Hepatocyte (in vitro differentiated cells): ENCODE measurements at places on chromosomes 11 and 22. TPM values are rescaled to one million over a fixed set of nuclear protein-coding genes. Genes with fewer than 3 reads are reported as not detected.

GRCh38 chr22:44491269-44492035 is 6.6 kb downstream of the RTL6 start:
- no peak overlapping the region for H3K4me3 ChIP-seq
- H3K4me1 ChIP-seq = peaks cover 4% of the 10 kb centered on the region
- no peaks in the 10 kb centered on the region for H3K27me3 ChIP-seq
- H3K27ac ChIP-seq = no peak overlapping the region

DNA sequence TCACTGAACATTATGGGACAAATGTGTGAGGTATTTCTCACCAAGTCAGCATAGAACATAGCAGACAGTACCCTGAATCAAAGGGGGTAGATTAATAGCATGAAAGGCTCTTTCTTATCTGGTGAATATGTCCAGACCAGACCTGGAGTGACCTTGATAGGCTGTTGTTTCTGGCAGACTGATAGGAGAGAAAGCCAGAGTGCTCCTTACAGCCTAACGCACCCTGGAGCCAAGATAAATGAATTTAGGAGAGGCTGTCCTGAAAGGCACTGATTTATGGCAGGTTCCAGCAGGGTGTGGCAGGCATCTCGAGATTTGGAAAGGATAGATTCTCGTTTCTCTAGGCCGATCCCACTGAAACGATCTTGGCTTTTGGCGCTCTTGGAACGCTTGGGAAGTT is 204.6 kb downstream of the DBX1 start:
- H3K27me3 ChIP-seq = no peaks in the 10 kb centered on the region
- H3K27ac ChIP-seq = no peak overlapping the region
- no peak for DNase-seq
- no peak overlapping the region for H3K4me3 ChIP-seq

DNA sequence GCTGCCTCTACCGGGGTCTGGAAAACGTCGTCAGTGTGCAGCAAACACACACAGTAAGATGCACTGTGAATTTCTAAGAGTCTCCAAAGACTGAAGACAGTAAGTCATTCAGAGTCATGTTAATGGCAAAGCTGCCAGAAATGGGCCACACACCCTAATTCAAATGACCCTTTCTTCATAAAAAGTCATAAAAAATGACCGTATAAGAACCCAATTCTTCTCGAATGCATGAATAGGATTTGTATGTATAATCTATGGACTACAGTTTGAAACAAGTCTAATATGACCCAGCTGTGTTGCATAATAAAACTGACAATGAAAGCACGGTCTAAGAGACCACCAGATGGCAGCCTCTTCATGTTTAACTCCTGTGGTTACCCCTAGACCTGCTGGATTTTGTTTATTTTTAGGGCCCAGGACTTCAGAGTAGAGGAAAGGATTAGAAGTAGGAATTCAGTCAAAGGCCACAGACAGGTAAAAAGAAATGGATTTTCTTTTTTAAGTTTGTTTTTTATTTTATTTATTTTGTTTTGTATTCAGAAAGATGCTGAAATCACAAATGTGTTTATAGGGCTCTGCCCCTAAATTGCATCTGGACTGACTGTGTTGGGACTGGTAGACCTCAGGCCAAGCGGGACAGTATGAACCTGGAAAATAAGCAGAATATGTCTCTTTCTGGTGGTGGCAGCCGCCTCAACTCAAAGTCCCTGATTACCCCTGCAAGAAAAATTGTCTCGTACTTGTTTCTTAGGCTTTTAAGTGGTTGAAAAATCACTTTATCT is 32.1 kb upstream of the SLC5A12 start:
- H3K27me3 ChIP-seq = no peaks in the 10 kb centered on the region
- H3K4me3 ChIP-seq = no peak overlapping the region
- peak; percentile 80 for DNase-seq
- no peaks in the 10 kb centered on the region for H3K4me1 ChIP-seq

- no peaks in the 10 kb centered on the region for H3K4me1 ChIP-seq
- no peak overlapping the region for H3K4me3 ChIP-seq
- no peaks in the 10 kb centered on the region for H3K27me3 ChIP-seq
Measured at GRCh38 chr11:65867284-65868071, 5.1 kb downstream of the EFEMP2 start.

DNA sequence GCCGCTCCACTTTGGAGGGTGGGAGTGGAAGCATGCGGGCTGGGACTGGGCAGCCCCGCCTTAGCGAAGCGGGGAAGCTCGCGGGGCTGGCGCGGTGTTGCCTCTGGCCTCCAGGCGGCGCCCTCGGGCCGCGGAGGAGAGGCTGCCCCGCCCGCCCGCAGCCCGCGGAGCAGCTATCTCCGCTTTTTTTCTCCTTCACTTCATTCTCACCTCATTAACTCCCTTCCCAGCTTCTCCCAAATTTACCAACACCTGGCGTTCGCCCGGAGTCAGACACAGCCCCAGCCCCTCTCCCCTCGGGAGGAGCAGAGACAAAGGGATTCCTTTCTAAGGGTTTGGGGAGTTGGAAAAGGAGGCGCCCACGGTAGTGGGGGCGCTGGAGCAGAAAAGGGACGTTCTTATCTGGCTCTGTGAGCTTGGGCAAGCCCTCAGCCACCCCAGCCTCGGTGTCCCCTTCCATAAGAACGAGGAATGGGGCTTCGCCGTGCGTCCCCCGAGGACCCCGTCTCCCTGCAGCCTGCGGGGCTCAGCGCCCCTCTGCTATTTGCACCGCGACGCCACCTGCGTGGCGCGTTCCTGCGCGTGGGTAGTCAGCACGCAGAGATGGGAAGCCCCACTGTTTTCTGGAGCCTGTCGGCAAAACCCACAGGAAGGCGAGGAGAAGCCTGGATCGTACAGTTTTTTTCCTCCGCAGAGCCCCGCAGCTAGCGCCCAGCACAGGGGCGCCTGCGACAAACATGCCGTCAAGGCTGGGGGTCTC is 1.5 kb upstream of the WNT11 start:
- H3K4me3 ChIP-seq = peak overlapping the region; percentile 14
- H3K27me3 ChIP-seq = peaks cover 34% of the 10 kb centered on the region
- no peaks in the 10 kb centered on the region for H3K36me3 ChIP-seq
- peaks cover 39% of the 10 kb centered on the region for H3K4me1 ChIP-seq

GRCh38 chr11:2355000-2355644 is 22.0 kb upstream of the CD81 start:
- H3K27ac ChIP-seq = no peak overlapping the region
- DNase-seq = no peak
- no peaks in the 10 kb centered on the region for H3K36me3 ChIP-seq
- no peaks in the 10 kb centered on the region for H3K27me3 ChIP-seq
- no peaks in the 10 kb centered on the region for H3K4me1 ChIP-seq

- no peak overlapping the region for H3K27ac ChIP-seq
- H3K36me3 ChIP-seq = no peaks in the 10 kb centered on the region
- H3K4me3 ChIP-seq = no peak overlapping the region
- H3K27me3 ChIP-seq = no peaks in the 10 kb centered on the region
- H3K4me1 ChIP-seq = no peaks in the 10 kb centered on the region
- no peak for DNase-seq
Measured at GRCh38 chr22:34210301-34210700, 290.0 kb upstream of the LARGE1 start.

DNA sequence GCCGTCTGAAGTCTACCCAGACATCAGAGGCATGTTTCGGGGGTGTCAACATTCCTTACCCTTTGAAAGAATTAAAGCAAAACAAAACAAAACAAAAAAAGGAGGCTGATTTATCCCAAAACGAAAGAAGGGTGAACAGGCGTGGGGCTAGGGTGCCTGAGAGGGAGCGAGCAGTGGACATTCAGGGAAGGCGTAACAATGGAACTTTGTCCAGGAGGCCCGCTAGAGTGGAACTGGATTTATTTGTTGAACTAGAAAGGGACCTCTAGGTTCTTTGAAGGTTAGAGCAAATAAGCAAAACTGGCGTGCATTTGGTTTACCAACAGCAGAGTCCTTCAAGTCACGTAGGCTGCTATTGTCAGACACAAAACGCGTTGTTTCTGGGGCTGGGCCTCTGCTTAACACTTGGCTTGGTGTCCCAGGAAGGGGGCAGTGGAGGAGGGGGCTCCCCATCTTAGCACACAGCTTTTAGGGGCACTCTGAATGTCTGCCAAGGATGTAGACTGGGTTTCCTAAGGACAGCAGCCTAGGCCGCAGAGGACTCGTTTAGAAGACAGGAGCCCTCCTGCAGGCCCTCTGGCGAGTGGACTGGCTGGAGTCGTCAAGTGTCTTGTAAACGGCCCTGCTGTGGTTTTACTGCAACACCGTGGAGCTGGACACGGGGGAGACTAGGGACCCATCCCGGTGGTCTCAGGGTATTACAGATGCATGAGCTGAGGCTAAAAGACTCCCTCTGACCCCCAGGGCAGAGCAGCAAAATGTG is 203.7 kb upstream of the SORL1-AS1 start:
- no peaks in the 10 kb centered on the region for H3K36me3 ChIP-seq
- peak; percentile 12 for DNase-seq
- H3K4me1 ChIP-seq = peaks cover 27% of the 10 kb centered on the region
- peak overlapping the region; percentile 93 for H3K27ac ChIP-seq

GRCh38 chr22:17190702-17191101 is 28.5 kb downstream of the ADA2 start:
- no peaks in the 10 kb centered on the region for H3K36me3 ChIP-seq
- H3K27me3 ChIP-seq = no peaks in the 10 kb centered on the region
- H3K4me1 ChIP-seq = no peaks in the 10 kb centered on the region
- H3K4me3 ChIP-seq = no peak overlapping the region

GRCh38 chr11:130611791-130612251 is 163.4 kb downstream of the ADAMTS15 start:
- H3K27me3 ChIP-seq = no peaks in the 10 kb centered on the region
- peak overlapping the region; percentile 37 for H3K27ac ChIP-seq
- no peak overlapping the region for H3K4me3 ChIP-seq
- H3K4me1 ChIP-seq = peaks cover 11% of the 10 kb centered on the region
- no peaks in the 10 kb centered on the region for H3K36me3 ChIP-seq
- DNase-seq = no peak

DNA sequence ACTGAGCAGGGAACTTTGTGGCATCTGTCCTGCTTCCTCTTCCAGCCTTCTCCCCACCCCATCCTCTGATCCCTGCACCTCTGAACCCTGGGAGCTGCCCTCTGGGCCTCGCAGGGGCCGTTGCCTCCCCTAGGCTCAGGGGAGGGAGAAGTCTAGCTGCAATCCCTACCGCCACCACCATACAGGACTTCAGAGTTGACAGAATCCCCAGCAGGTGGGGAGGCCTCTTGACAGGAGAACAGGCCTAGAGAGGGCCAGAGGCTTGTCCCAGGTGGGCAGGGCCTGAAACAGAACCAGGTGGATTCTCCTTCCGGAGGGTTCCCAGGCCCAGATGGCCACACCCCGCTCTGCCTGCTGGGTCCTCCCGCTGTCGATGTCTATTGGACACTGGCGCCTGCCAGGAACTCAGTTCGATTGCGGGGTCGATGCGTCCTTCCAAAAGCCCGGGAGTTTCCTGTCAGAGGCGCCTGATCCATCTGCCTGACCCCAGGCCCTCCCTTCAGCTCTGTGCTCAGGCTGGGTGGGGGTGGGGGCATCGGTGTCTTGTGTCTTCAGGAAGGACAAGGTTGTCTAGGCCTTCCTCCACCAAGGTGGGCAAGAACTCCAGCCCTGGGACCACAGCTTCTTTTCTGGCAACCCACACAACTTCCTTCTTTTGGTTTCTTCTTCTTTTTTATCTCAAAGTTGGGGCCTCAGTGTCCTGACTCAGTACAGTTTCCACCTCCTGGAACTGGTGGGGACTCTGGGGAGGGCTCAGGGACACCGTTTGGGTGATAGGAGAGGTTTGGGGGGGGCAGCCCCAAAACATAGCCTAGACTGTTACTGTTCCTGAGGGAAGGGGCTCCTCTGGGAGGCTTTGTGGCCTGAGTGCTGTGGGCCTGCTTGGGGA is 6.4 kb downstream of the STARD10 start:
- H3K27me3 ChIP-seq = no peaks in the 10 kb centered on the region
- peaks cover 62% of the 10 kb centered on the region for H3K4me1 ChIP-seq
- H3K27ac ChIP-seq = peak overlapping the region; percentile 94
- DNase-seq = peak; percentile 81

GRCh38 chr11:503179-503981 is 3.7 kb downstream of the RNH1 start:
- no peak overlapping the region for H3K4me3 ChIP-seq
- H3K4me1 ChIP-seq = peaks cover 16% of the 10 kb centered on the region
- DNase-seq = peak; percentile 26
- no peak overlapping the region for H3K27ac ChIP-seq
- no peaks in the 10 kb centered on the region for H3K36me3 ChIP-seq

- no peak for DNase-seq
- no peaks in the 10 kb centered on the region for H3K36me3 ChIP-seq
- no peaks in the 10 kb centered on the region for H3K27me3 ChIP-seq
- H3K4me3 ChIP-seq = no peak overlapping the region
Measured at GRCh38 chr11:104322696-104323095, 158.7 kb upstream of the PDGFD start.

- no peaks in the 10 kb centered on the region for H3K36me3 ChIP-seq
- peak overlapping the region; percentile 23 for H3K4me3 ChIP-seq
- peaks cover 63% of the 10 kb centered on the region for H3K27me3 ChIP-seq
- peak; percentile 45 for DNase-seq
- H3K4me1 ChIP-seq = peaks cover 20% of the 10 kb centered on the region
Measured at GRCh38 chr11:69985641-69986439, 92.3 kb upstream of the ANO1 start.

GRCh38 chr11:78731027-78731426 is 156.4 kb upstream of the NARS2 start:
- H3K27ac ChIP-seq = no peak overlapping the region
- peak; percentile 14 for DNase-seq
- H3K27me3 ChIP-seq = no peaks in the 10 kb centered on the region
- H3K4me1 ChIP-seq = no peaks in the 10 kb centered on the region
- no peak overlapping the region for H3K4me3 ChIP-seq

Gene HTR3A
- total RNA-seq = not detected in 2 replicates

Gene APOA1
- total RNA-seq = 4,253 and 4,361 TPM in 2 replicates

Gene PTPRCAP
- total RNA-seq = 2.5 and 3.4 TPM in 2 replicates

Gene C1QTNF6
- total RNA-seq = 17.9 and 23.6 TPM in 2 replicates

Gene BTG4
- total RNA-seq = not detected in 2 replicates

Gene GLB1L2
- total RNA-seq = 3.7 and 3.9 TPM in 2 replicates

Gene PITPNM1
- total RNA-seq = 26.3 and 28.1 TPM in 2 replicates

Gene QSER1
- total RNA-seq = 27.1 and 30.3 TPM in 2 replicates

Gene KRTAP5-8
- total RNA-seq = not detected in 2 replicates

Gene RGL4
- total RNA-seq = not detected in 2 replicates

Gene TANGO2
- total RNA-seq = 21.4 and 26.2 TPM in 2 replicates

Gene SF1
- total RNA-seq = 126 and 163 TPM in 2 replicates
